ENCODE measurements at places on chromosomes 16 and 17. TPM values are rescaled to one million over a fixed set of nuclear protein-coding genes. Genes with fewer than 3 reads are reported as not detected.

CA5A gene
- not detected for total RNA-seq

MSLN gene
- total RNA-seq: 1.4 TPM

GAS2L2 gene
- not detected for total RNA-seq

MT3 gene
- not detected for total RNA-seq

TADA2A gene
- 25.5 TPM for total RNA-seq

ERBB2 gene
- total RNA-seq: 61.1 TPM

CLEC19A gene
- total RNA-seq: not detected

DNAAF8 gene
- 0.59 TPM for total RNA-seq

CCL16 gene
- total RNA-seq: not detected

ABCC6 gene
- total RNA-seq: 1.9 TPM

NETO2 gene
- total RNA-seq: 8.9 TPM

CCR7 gene
- 0.30 TPM for total RNA-seq

FOXC2 gene
- total RNA-seq: 0.10 TPM

ZNF18 gene
- 12.6 TPM for total RNA-seq

CCL23 gene
- total RNA-seq: 0.39 TPM
